Activated CD4-positive, alpha-beta T cell treated with anti-CD3 and anti-CD28 coated beads, Interleukin-2, amount 10 ng/mL, durations not matched to agents 24 days and 14 days (primary cell): ENCODE measurements at places on chromosomes 12 and 14. TPM values are rescaled to one million over a fixed set of nuclear protein-coding genes. Genes with fewer than 3 reads are reported as not detected.
A peak's percentile ranks its signal among the peaks of the same experiment; 100 is the strongest.

The MYL2 gene
- total RNA-seq = not detected in 2 replicates

GRCh38 chr12:3991798-3992580 is 118.8 kb upstream of the PARP11 start:
- H3K36me3 ChIP-seq = no peaks in the 10 kb centered on the region
- H3K27ac ChIP-seq = no peak overlapping the region
- H3K4me3 ChIP-seq = no peak overlapping the region

The DCAF5 gene
- 29.8 and 29.9 TPM in 2 replicates for total RNA-seq

- H3K36me3 ChIP-seq = peaks cover 31% of the 10 kb centered on the region
- H3K27ac ChIP-seq = peak overlapping the region; percentile 99
- H3K27me3 ChIP-seq = no peaks in the 10 kb centered on the region
- H3K4me1 ChIP-seq = peaks cover 52% of the 10 kb centered on the region
- DNase-seq = peak; percentile 92
Measured at GRCh38 chr14:53152184-53152886, 788 bp downstream of the DDHD1 start.

The SLC5A8 gene
- total RNA-seq = not detected in 2 replicates

GRCh38 chr12:16939871-16940306 is 333.9 kb upstream of the LMO3 start:
- H3K27ac ChIP-seq = no peak overlapping the region
- H3K27me3 ChIP-seq = no peaks in the 10 kb centered on the region
- no peaks in the 10 kb centered on the region for H3K4me1 ChIP-seq
- H3K4me3 ChIP-seq = no peak overlapping the region

GRCh38 chr12:69497308-69498026 is 27.3 kb downstream of the FRS2 start:
- no peak overlapping the region for H3K4me3 ChIP-seq
- no peaks in the 10 kb centered on the region for H3K27me3 ChIP-seq
- peak overlapping the region; percentile 9 for H3K27ac ChIP-seq

The CFAP54 gene
- total RNA-seq = 0.09 TPM in 2 replicates

GRCh38 chr12:8461426-8461825 is 5.7 kb downstream of the CLEC6A start:
- no peak overlapping the region for H3K27ac ChIP-seq
- no peak for DNase-seq
- H3K36me3 ChIP-seq = no peaks in the 10 kb centered on the region
- no peaks in the 10 kb centered on the region for H3K4me1 ChIP-seq
- no peak overlapping the region for H3K4me3 ChIP-seq
- H3K27me3 ChIP-seq = peaks cover 18% of the 10 kb centered on the region

DNA sequence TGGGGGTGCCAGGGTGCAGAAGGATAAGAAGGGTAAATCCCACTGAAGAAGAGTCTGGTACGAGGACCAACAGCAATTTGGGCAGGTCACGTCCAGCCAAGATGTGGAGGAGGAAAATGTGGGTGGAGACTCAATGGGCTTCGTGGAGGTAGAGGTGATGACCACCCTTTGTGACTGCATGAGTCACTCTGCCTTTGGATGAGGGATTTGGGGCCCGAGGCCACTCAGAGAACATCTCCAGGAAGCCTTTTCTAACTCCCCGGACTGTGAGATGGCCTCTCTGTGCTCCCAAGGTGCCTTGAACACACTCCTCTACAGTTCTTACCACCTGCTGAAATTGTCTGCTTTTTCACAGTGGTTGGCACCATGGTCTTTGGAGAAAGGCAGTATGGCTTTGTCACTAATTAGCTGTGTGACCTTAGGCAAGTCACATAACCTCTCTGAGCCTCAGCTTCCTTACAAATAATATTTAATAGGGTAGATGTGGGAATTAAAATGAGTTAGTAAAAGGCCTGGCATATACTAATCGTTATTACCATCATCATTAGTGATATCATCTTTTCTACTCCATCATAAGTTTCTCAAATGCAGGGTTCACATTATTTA is 67.0 kb upstream of the ARHGAP5 start:
- no peaks in the 10 kb centered on the region for H3K4me1 ChIP-seq
- no peaks in the 10 kb centered on the region for H3K36me3 ChIP-seq
- no peak for DNase-seq
- no peak overlapping the region for H3K4me3 ChIP-seq
- H3K27me3 ChIP-seq = no peaks in the 10 kb centered on the region

The KLRK1 gene
- total RNA-seq = not detected in 2 replicates

GRCh38 chr12:104292872-104293794 is 10.4 kb upstream of the EID3 start:
- DNase-seq = no peak
- H3K27ac ChIP-seq = peak overlapping the region; percentile 25
- H3K4me3 ChIP-seq = no peak overlapping the region
